Cerebellum (tissue), 4 donors: ENCODE measurements at places on chromosomes 5 and 9. TPM values are rescaled to one million over a fixed set of nuclear protein-coding genes. Genes with fewer than 3 reads are reported as not detected.

DNA sequence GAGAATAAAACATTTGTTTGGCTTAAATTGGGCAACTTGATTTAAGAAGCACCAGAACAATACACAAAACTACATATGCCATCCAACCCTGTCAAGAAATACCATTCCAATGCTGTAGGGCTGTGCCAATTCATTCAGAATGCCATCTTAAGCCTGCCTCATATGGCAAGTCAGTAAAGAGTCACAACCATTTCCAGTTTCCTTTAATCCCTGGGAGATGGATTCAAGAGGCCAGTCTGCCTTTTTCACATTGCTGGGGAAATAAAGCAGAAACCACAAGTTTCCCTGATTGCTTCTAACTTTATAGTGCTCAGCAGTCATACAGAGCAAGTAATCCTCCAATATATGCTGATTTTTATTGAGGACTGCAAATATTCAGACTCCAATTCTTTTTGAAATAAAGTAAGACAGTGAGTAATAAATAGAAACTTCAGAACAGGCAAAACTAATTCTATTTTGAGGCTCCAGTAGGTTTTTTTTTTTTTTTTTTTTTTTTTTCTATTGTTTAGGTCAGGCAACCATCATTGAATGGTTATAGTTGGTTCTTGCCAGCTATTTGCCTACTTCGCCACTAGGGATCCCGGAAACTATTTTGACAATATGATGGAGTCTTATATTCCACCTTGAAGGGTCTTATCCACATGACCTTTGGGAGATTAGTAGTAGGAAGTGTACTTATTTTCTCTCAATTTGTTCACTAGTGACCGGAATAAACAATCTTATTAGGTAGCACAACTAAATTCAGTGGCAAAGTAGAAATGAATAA lies 400.9 kb upstream of the MEF2C start:
- no peak for DNase-seq

DNA sequence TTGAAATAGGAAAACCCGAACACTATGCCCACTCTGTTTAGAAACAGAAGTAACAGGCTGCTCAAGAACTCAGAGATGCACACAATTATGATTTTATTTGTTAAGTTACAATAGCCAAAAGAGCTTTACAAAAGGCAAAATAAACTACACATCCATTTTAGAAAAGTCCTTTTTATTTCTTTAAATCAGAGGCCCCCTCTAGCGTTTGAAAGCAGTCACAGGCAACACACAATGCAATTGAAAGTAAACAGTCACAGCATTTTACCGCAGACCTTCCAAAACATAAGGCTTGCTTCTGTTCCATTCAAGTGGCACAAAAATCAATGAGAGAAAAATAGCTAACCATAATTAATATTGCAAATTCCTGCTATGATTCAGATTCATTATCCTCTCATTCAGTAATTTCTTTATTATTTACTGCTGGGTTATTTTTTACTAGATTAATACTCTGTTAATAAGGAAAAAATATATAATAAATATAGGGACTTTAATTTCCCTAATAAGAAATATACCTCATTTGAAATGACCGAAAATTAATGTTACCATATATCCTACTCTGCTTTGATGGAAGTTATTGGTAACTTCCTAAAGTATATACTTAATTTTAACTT lies 78.3 kb downstream of the CEP120 start:
- DNase-seq: no peak

DNA sequence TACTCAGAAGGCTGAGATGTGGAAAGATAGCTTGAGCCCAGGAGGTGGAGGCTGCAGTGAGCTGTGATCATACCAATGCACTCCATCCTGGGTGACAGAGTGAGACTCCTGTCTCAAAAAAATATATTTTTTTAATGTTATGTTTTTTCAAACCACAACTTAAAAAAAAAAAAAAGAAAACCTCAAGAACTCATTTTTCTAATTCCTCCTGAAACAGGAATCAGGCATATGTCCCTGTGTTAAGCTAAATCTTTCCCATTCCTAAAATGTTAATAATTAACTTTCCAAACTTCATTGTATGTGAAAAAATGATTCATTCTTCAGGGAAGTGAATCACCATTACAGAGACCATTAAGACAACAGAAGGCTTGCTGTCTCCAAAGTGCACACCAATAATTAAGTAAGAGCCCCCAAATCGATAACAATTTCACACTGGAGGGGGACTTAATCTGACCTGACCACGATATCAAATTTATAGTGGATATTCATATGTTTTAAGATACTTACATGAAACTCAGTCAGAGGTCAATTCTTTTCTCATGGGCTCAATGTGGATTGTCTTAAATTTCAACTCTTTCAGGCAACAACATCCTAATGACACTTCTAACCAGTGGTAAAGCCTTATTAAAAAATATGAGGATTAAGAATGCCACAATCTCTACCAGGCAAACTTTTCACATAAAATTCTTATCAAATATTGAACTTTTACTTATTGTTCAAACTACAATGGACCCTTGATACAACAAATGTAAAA lies 5.2 kb downstream of the CEMIP2 start:
- DNase-seq: no peak

DNA sequence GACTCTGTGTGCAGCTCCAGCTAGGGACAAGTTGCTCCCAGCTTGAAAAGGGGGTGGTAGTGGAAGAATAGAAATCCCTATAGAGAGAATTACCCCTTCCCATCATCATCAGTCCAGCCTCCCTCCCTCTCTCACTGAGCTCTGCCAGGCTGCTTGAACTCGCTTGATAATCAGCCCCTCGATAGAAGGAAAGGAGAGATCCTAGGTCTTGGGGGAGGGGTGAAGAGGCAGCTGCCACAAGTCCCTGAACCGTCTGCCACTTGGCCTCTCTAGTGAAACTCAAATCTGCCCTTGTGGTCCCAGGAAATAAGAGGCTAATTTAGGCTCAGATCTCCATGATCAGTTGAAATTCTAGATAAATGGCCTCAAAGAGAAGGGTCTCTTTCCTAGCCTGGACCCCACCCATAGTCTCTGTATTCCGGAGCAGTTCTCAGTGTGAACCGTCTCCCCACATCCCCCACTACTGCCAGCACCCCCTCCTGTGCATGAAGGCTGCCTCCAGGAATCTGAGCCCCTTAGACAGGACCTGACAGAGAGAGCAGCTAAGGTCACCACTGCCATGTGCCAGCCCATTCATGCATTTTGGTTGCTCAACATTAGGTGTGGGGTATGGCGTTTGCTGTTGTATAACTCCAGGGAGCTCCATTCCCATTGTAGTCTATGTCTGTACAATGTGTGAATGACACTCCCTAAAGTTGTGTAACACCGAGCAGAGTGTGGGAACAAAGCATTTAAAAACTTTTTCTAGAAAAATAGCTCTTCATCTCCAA lies 5.5 kb downstream of the DNAJB5 start:
- DNase-seq: no peak

DNA sequence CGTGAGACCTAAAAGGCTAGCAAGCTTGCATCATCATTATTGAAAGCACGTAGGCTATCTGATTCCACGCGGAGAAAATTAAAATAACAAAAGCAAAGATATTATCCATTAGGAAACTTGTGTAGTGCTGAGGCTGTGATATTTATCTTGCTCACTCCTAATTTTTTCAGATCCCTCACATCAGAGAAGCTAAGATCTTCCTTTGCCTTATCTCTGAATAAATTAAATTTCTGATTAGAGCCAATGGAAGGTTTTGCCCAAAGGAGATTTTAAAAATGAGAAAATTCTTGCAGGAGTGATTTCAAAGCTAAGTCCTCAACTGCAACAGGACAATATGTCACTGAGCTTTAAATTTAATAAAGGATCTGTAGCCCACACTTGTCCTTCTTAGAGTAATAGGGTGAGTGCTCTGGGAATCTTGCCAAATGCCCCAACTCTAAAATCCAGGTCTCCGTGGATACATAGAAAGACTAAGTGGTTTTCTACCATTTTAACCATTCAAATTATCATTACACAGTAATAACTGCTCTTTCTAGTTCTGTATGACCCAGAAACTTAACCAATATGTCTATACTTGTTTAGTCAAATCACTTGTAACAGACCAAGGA lies 295.0 kb downstream of the CAAP1 start:
- no peak for DNase-seq

DNA sequence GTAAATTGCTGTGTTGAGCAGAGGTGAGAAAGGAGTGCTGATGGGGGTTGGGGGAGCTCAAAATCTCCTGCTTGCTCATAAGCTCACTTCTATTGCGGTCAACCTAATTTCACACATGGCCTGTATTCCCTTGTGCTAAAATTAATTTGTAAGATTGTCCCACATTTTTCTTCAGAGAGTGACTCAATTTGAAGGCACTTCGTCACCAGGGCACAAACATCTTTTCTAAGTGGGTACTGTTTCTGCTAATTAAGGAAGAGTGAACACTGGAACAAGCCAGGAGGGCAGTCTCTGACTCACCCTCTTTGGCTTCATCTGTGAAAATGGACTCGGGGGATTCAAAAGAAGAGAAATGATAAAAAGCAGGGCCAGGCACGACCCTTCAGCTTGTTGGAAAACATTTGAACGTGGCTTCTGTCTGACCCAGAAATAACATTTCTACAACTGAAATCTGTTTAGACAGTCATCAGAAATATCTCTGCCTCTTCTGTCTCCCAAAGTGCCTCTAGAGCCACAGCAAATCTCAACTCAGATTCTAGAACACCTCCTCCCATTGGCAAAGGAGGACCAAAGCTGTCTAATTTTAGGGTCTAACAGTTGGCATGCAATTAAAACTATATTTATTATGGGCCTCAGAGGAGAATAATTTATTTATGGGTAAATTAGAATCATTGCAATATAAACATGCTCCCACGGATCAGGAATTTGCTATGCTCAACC lies 49.8 kb downstream of the FEM1C start:
- DNase-seq: no peak

- DNase-seq: no peak
These were observed 548.5 kb upstream of the GRAMD2B start for GRCh38 chr5:125874717-125875116.

GRCh38 chr5:103119070-103119764 lies 721 bp downstream of the GIN1 start:
- no peak for DNase-seq

N4BP3 gene
- total RNA-seq: 10.8 TPM

TMEM167A gene
- 90.5 TPM for total RNA-seq

PCDHGA10 gene
- total RNA-seq: 21.4 TPM

CCDC112 gene
- 30.8 TPM for total RNA-seq

CD14 gene
- total RNA-seq: 17.6 TPM

CLIC3 gene
- not detected for total RNA-seq

CDKN2B-AS1 gene
- total RNA-seq: not detected
